ENCODE measurements at places on chromosomes 3 and 15.

GRCh38 chr3:172224560-172225214, 185.3 kb downstream of the FNDC3B start:
- no peak for DNase-seq

- no peak for DNase-seq
Observed at GRCh38 chr3:21326704-21327475, 424.1 kb downstream of the ZNF385D start.

DNA sequence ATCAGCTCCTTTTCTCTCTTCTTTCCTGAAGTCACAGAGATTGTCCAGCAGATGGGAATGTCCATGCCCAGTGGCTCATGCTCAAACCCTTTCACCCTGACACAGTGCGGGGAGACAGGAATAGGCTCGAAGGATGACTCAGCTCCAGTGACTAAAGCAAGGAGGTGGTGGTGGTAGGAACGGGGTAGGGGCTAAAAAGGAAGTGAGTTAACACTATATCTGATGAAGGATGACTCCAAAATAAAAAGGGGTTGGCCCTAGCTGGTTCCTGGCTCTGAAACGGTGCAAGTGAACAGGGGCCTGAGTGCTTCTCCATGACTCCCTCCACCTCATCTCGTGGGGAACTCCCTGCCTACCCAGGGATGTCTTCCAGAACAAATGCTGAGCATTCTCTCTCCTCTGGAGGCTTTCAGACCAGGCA, 167.4 kb upstream of the LPP start:
- DNase-seq: peak; percentile 79

- no peak for DNase-seq
Observed at GRCh38 chr3:118480101-118480860, 554.4 kb downstream of the IGSF11 start.

DNA sequence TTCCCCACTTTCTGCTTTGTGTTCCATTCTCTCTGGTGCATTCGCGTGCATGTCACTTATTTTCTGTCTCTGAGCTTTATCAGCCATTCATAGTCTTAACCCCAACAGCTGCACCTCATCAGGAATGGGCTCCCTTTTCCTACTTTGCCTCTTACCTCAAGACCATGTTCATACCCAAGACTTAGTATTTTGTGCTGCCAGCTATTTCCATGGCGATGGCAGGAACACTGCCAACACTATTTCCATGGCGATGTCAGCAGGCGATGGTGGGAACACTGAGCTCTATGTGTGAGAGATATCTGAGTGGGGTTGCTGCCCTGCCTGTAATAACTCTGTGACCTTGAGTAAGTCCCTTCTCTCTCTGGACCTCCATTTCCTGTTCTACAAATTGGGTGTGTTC, 5.5 kb downstream of the ZNF35 start:
- no peak for DNase-seq

DNA sequence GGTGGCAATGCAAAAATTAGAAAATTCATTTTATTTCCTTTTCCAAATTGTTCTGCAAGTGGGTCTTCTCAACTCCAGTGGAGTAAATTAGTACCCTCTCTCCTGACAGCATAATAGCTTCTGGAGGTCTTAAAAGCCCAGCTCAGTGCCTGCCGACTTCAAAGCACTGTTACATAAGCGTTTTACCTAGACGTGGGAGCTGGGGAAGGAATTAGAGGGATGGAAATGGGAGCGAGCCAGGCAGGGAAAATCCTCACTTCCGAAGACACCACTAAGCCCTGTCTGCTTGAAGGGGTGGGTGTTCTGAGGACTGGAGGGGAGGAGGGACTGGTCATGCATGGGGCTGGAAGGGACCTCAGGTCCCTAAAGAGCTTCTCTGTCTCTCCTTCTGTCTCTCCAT, 77.2 kb upstream of the SLC6A1 start:
- DNase-seq: no peak

- no peak for DNase-seq
Observed at GRCh38 chr3:152243721-152244516, 24.8 kb upstream of the MBNL1 start.

DNA sequence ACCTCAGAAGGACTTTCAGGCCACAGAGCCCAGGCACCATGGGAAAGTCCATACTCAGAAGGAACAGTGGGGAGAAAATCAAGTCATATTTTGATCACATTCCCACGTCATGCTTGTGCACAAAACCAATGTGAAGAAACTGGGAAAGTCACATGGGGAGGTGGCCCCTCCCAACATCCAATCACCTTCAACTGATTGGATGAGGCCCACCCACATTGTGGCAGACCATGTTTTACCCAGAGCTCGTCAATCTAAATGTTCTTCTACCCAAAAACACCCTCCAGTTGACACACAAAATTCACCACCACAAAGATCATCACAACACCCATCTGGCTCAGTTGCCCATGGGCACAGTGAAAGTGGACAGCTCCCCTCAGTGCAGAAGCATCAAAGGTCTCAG, 248.2 kb upstream of the IGF1R start:
- DNase-seq: no peak

DNA sequence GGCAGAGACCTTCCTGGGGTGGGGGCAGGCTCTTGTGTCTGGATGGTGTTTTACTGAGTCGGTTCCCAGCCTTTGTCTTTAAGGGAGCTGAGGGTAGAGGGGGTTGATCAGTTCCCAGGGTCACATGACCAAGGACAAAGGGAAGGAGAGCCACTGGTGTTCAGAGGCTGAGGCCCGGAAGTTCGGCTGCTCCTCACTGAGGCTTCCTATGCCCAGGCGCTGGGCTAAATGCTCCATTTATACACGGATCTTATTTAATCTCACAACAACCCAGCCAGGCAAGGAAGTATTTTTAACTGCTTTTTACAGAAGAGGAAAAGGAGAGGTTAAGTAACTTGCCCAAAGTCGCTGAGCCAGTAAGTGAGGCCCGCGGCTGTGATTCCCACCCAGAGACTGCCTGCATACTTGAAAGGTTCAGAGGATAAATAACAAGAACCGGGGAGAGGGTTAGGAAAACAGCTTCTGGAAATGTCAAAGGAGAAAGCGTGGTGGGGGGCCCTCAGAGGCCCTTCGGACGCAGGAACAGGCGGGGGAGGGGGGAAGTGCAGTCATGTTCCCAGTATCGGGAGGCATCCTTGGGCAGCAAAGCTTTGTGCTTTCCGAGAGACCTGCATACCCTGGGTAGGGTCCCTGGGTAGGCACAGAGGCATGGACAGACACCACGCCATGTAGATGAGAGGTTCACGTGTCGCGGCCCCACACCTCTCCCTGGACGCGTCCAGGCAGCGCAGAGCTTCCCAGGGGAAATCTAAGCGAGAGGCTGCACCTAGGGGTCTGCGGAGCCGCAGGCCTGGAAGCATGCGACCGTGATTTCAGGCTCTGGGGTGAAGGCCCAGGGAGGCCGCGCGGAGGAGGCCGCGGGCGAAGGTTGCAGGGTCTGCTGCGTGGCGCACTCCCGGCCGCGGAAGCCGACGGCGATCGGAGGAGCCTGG, 21.3 kb downstream of the EPHB3 start:
- DNase-seq: no peak

GRCh38 chr3:128187495-128187894, 34.2 kb downstream of the EEFSEC start:
- no peak for DNase-seq

DNA sequence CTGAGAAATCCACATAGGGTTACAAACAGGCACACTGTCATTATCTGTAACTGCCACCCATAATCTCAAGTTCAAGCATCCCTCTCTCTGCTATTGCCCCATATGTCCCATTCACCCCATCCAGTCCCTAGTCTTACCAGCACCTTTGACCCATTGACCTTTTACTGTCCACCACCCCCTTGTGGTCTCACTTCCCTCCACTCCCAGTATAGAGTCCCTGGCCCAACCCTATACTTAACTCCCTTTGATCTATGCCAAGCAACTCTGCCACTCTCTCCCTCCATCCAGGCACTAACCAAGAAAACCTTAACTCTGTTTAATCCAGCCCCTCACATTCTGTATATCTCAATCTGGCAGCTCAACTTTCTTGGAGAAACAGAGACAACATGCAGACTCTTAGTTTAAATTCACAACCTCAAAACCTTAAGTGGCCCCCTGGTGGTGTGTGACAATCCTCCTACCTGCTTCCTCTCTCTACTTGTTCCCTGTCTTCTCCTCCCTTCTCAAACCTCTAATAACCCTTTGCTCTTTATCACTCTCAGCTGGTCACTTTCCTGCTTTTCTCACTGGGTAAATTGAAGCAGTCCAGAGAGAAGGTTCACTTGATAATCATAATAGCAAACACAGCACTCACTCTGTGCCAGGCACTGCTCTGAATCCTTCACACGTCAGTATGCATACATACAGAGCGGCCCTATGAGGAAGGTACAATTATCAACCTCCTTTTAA, 162.7 kb downstream of the STT3B start:
- no peak for DNase-seq

GRCh38 chr3:153980252-153980590, 141.0 kb upstream of the ARHGEF26 start:
- peak; percentile 26 for DNase-seq

- DNase-seq: no peak
Observed at GRCh38 chr3:5800965-5801364, 613.5 kb downstream of the EDEM1 start.

DNA sequence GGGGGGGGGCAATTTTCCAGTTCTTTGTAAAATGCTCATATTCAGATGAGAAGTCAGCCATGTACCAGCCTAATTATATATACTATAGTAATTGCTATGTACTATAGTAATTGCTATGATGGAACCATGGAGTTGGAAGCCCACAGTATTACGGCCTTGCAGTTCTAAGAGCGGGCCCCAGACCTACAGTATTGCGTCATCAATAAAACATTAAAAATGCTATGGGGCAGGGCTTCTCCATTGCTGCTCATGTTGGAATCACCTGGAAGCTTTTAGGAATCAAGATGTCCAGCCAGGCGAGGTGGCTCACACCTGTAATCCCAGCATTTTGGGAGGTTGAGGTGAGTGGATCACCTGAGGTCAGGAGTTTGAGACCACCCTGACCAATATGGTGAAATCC, 443.7 kb upstream of the GRM7 start:
- no peak for DNase-seq

All from epithelial cell of proximal tubule (primary cell).